ENCODE measurements at places on chromosomes 11 and 22.

DNA sequence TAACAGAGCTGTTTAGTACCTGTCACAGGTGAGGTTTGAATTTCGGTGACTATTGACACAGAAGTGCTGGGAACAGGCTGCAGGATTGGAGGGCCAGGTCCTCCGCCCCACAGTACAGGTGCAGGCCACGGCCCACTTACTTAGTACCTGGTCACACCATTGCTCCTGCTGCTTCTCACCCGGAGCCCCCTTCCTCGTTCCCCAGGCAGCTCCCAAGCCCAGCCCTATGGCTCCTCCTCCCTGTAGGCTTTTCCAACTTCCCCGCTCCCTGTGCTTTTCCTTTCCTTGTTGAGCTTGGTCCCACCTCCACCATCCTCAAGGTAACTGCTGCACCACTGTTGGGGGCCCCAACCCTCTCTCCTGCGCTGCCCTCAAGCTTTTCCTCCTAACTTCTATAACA is 27.9 kb upstream of the ANO1 start:
- no peak for DNase-seq

GRCh38 chr11:6875761-6876160 is 664 bp upstream of the OR10A4 start:
- no peak for DNase-seq

GRCh38 chr11:113991170-113991569 is 16.3 kb downstream of the HTR3A start:
- no peak for DNase-seq

DNA sequence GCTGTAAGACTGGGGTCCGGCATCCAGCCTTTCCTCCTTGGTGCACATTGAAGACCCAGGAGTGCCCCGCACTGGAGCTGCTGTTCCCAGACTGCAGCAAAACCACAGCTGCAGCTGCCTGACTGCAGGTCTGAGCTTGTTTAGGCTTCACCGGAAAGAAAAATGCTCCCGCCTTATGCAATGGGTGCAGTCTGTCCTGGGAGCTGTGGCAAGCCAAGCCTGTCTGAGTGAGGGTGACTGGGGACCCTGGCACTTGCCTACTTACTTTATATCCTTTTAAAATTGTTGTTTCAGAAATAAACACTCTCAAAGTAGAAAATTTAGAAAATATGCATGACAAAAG is 23.3 kb upstream of the CD44 start:
- no peak for DNase-seq

DNA sequence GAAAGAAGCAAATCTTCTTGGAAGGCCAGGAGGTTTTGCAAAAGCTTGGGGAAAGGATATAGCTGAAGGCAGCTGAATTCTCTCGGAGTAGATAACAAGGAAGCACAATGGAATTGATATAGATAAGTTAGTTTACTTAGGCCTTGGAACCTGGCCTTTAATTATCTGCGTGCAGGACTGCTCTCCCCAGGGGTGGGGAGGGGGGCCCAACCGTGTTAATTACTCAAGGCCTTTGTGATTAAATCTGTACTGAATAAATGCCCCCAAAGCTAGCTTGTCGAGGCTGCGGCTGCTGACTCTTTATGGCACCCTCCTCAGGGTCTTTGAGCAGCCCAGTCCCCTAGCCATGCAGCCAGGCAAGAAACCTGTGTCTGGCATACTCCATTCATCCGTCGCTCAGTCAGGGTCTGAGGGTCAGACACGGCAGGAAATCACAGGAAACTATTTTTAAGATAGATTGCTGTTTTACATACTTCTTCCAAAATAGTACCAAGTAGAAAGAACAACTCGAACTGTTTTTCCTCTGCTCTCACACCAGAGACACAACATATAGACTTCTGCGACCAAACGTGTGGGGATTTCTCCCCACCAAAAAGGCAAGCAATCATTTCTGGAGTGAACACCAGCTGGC is 36.5 kb downstream of the MS4A2 start:
- no peak for DNase-seq

- DNase-seq: no peak
Measured at GRCh38 chr11:12961615-12962014, 47.5 kb upstream of the RASSF10 start.

DNA sequence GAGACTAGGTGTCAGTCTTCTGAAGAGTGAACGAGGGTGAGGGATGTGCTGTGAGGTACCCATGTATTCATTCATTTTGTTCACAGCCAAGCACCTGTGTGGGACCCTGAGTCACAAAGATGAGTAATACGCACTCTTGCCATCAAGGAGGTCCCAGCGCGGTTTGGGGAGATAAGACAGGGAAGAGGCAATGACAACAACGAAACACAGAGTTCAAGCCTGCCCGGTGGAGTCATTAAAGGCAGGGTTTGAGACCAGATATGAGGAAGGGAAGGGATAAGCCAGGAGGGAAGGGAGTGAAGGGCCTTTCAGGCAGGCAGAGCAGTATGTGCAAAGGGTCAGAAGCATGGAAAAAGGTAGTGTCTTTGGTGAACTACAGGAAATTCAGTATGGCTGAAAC is 4.6 kb downstream of the DCHS1 start:
- DNase-seq: no peak

DNA sequence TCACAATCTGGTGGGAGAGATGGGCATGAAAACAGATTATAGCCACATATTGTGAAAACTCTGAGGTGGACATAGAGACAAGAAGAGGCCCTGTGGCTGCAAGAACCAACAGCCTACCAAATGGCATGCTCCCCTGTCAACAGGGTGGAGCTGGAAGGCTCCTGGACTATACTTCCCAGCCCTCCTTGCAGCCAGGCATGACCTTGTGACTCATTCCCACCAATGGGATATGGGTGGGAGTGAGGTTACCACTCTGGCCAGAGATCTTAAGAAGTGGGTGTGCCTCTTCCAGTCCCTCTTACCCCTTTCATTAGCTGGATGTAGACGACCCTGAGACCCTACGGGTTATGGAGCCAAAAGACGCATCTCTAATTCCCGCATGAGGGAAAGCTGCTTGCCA is 126.4 kb upstream of the ZBED5 start:
- DNase-seq: no peak

DNA sequence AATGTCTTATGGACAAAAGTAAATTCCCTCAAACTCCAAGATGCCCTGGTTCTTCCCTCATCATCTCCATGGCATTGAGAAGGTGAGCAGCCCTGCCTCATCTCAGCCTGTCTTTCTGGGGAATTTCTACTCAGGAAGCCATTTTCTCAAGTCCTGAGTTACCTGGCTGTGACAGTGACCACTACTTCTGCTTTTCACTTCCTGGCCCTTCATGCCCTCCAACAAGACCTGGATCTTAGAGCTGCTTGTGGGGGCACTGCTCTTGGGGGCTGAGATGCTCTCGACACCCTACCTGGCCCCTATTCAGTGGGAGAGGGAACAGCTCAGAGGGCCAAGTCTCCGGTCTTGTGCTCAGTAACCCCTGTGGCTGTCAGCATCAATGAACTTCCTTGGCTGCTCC is 5.5 kb upstream of the IGSF22 start:
- no peak for DNase-seq

- no peak for DNase-seq
Measured at GRCh38 chr22:33520904-33521780, 399.1 kb downstream of the LARGE1 start.

GRCh38 chr11:126311401-126312291 is 7.8 kb downstream of the DCPS start:
- DNase-seq: no peak

- no peak for DNase-seq
Measured at GRCh38 chr11:74638869-74639268, 46.5 kb downstream of the POLD3 start.

DNA sequence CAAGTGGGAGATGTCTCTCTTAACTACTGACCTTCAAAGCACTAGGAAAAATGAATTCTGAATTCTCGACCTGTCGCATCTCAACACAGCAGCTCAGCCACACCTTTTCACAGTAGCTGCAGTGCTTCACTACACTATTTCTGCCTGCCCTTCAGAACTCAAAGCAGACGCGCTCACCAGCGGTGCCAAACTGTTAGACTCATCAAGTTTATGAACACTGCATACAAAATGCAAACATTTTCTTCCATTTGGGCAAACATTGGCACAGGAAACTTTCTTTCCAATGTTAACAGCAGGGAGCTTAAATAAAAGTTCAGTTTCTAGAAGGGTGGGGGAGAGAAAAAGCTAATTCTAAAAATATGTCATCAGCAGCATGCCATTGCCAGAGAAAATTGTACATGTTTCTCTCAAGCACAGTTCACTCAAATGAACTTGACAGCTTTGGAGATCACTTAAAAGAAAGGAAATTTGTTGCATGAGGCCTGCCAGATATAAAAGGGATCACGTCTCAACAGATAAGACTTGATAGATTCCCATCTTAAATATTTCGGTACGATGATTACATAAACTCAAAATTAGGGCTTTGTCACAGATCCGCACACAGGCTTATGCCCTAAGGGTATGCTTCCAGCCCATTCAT is 82.7 kb downstream of the CADM1 start:
- no peak for DNase-seq

Measured in anterior cingulate cortex (tissue), 58 donors.